ENCODE measurements at places on chromosomes 3 and 15. TPM values are rescaled to one million over a fixed set of nuclear protein-coding genes. Genes with fewer than 3 reads are reported as not detected.

FAIM gene
- total RNA-seq, result 5.1 TPM

CPN2 gene
- not detected for total RNA-seq

TGM4 gene
- total RNA-seq, result not detected

TPRG1 gene
- total RNA-seq, result under 0.01 TPM

MYL3 gene
- not detected for total RNA-seq

PAK2 gene
- total RNA-seq, result 32.9 TPM

TUSC7 gene
- not detected for total RNA-seq

TRIM42 gene
- total RNA-seq, result not detected

MGLL gene
- 52.2 TPM for total RNA-seq

DNA sequence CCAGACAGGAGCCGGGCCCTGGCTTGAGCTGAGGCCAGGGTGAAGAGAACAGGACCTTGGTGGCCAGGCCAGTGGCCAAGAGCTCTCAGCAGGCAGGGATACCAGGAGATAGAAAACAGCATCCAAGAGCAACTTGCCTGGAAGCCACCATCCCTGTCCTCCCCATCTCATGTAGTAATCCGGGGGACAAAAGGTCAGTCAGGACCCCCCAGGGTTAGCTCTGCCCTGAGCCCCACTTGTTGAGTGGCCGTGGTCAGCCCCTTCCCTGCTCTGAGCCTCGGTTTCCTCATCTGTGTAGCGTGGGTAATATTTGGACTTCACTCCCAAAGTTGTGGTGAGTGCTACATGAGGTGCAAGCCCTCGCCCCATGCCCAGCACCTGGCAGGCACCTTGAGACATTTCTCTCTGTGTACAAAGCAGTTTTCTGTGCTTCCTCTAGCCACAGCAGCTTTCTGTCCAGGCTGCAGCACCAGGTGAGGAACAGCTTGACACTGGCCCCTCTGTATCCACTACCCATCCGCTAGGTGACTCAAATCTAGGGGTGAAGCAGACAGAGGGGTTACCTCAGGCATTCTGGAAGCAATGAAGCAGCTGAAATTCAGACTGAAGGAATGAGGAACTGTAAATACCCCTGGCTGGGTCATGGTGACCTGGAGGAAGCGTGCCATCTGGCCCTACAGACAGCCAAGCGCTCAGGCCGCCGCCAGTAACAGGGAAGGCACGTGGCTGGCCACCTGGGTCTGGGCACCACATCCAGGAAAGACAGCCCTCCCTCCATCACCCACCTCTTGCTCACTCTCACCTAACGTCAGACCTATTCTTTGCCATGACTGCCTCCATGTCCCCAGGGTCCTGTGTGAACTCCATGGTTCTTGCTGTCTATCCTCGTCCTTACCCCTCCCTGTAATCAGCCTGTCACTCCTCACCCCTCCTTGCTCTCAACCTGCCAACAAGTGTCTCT lies 6.7 kb downstream of the CISH start:
- peak; percentile 73 for DNase-seq

- DNase-seq, result no peak
Measured at GRCh38 chr3:150607267-150608065, 4.3 kb downstream of the SELENOT start.

DNA sequence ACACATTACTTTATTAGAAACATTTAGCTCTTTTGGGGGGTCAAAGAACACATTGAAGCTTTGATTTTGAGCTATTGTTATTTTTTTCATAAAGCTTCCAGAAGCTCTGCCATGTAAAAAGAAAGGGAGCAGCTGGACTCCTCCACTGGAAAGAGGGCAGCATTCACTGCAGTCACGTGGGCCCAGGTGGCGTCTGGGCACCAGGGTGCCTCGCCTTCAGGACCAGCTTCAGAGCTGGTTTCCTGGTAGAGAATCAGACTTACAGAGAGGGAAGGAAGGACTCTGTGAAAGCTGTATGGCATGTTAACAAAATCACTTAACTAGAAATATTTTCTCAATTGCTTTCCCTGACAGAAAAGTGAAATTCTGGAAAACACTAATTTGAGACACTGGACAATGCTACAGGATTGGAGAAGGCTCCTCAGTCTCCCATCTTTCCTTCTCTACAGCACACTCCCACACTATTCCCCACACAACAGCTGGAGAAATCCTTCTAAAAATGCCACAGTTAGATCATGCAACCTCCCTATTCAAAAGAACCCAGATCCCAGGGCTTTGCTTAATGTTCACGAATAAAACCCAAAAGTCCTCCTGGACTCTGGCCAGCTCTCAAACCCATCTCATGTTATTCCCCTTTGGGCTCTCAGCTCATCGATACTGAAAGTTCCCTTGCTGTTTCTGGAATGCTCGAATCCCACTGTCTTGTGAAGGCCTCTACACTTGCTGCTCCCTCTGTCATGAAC lies 83.2 kb downstream of the NFKBIZ start:
- no peak for DNase-seq

GRCh38 chr3:96863129-96863740 lies 48.8 kb downstream of the EPHA6 start:
- DNase-seq, result no peak

DNA sequence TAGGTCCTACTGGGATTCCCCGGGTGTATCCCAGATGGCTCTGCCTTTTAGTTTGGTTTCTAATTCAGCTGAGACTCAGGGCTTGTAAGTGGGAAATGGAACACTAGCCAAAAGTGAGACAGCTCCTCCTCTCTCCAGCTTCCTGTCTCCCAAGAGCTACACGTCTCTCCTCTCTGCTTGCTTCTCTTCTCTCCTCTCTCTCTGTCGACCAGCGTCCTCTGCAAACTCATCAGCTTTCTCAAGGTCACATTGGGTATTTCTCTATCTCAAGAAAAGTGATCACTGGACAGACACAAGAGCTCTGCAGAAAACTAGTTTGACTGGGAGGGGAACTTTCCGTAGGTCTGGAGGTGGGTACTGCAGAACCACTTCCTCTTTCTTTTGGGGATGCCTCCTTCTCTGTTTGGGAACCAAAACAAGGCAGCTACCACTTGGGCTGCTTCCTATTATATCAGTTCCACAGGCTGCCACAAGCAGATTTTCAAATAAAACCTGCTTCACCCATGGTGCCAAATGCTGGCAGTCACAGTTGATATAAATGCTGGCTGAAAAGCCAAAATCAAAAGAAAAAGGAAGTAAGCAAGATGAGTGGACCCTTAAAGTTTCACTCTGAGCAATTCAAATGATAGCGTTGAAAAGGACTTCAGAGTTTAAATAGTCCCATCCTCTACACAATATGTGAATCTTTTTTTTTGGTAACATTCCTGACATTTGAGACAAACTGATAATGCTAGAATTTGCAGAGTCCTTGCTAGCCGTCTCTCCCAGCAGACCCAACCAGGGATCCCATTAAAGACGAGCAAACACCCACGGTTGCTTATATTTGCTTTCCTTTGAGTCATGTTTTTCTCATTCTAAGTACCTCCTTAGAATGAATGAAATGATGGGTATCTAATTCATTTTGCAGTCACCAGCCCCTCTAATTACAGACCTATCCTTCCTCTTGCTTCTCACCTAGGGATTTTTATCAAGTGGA lies 7.2 kb upstream of the DYNC1LI1 start:
- peak; percentile 86 for DNase-seq

GRCh38 chr15:70853973-70854665 lies at the start of gene LARP6:
TSS of gene LARP6 (minus strand) at chr15:70854157. CDS start at chr15:70854088, 69 bp downstream.
- DNase-seq, result peak; percentile 51

DNA sequence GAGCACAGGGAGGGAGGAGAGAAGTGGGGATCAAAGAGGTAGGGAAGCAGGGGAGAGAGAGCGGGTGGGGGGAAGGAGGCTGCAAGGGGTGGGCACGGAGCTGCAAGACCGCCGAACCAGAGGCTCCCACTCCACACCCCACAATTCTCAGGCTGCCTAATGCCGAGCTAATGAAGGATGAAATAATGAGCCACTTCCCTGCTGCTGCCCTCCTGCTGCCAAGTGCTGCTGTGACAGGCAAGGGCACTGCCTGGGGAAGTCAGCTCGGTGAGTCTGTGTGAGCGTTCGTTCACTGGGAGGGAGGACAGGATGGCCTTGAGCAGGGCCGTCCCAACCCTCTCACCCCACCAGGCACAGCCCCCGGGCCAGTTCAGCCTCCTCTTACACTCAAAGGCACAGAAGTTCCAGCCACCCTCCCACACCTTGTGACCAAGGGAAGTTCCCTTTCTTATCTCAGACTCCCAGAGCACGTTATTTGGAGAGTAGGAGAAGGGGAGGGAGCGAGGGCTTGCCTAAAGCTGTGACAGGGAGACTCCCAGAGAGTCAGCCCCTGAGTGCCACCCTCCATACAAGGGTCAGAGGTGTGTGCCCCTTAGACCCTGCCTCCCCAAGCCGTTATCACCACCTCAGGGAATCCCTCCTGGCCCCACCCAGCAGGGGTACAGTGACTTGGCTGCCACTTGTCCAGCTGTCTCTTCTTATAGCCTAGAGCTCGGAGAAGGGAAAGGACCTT lies 12.4 kb downstream of the GLYCTK start:
- DNase-seq, result peak; percentile 87

DNA sequence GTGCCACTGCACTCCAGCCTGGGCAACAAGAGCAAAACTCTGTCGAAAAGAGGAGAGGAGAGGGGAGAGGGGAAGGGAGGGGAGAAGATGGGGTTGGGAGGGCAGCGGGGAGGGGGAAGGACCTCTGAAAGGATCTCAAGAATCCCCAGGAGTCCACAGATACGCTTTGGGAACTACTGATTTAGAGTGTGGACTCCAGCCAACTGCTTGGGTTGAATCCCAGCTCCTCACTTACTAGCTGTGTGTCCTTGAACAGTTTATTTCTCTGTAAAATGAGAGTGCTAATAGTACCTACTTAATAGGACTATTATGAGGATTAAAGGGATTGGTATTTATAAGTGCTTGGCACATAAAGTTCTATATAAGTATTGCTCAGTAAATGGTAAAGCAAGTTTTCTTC lies 45.0 kb upstream of the FAH start:
- DNase-seq, result no peak

- DNase-seq, result no peak
Measured at GRCh38 chr15:87620393-87620792, 636.1 kb downstream of the NTRK3 start.

GRCh38 chr15:69623392-69624154 lies 171.0 kb downstream of the RPLP1 start:
- DNase-seq, result no peak

DNA sequence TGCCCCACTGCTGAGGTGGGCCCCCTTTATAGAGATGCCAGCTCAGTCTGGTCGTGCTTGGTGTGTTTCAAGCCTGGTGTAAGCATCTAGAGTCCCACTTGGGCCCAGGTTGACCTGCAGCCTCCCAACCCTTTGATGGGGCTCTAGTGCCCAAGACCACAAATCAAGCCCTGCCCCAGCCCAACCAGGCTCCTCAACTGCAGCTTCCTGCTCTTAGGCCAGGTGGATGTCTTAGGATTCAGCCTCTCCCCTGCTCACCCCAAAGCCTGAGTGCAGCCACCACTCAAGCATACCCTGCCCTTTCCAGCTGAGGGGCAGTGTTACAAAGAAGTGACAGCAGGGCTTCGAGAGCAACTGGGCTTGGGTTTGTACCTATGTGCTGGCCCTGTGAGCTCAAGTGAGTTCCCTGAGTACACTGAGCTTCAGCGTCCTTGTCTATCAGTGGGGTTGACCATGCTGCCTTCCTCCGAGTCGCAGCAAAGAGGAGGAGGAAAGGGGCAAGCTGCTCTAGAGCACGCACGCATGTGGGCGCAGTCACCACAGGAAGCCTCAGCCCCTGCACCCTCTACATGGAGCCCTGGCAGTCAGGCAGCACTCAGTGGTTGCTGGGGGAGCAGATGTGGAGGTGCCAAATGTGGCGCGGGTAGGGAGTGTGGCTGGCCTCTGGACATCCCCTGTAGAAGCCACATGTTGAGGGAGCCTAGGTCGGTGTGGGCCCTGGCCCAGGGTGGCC lies 120.7 kb downstream of the EEFSEC start:
- DNase-seq, result no peak

DNA sequence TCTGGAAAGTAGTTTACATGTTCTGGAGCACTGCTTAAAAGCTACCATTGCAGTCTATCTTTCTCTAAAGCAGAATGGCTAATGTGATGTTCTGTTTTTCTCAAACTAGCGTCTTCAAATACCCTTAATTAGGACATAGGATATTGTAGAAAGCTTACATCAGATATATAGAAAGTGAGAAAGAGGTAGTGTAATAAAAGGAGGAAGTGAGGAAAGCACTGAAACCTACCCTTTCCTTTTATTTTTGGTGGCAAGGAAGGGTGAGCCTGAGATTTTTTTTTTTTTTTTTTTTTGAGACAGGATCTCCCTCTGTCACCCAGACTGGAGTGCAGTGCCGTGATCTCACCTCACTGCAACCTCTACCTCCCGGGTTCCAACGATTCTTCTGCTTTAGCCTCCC lies 9.4 kb downstream of the SENP2 start:
- no peak for DNase-seq

GRCh38 chr15:90086868-90087268 lies 15.4 kb downstream of the IDH2 start:
- peak; percentile 55 for DNase-seq

DNA sequence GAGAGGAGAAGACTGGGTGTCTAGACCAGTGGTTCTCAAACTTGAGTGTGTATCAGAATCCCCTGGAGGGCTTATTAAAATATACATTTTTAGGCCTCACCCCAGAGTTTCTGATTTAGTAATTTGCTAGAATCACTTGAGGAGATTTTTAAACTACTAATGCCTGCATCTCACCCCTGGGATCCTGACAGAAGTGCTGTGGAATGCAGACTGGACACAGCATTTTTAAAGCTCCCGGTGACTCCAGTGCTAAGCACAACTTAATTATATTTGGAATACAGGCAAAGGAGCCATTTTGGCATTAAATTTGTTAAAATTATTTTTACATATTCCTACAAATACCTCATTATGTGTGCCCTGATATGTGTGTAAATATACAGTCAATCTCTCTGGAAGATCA lies 26.7 kb upstream of the COL6A6 start:
- no peak for DNase-seq

GRCh38 chr3:37967260-37967881 lies 23.2 kb upstream of the VILL start:
- DNase-seq, result peak; percentile 64

DNA sequence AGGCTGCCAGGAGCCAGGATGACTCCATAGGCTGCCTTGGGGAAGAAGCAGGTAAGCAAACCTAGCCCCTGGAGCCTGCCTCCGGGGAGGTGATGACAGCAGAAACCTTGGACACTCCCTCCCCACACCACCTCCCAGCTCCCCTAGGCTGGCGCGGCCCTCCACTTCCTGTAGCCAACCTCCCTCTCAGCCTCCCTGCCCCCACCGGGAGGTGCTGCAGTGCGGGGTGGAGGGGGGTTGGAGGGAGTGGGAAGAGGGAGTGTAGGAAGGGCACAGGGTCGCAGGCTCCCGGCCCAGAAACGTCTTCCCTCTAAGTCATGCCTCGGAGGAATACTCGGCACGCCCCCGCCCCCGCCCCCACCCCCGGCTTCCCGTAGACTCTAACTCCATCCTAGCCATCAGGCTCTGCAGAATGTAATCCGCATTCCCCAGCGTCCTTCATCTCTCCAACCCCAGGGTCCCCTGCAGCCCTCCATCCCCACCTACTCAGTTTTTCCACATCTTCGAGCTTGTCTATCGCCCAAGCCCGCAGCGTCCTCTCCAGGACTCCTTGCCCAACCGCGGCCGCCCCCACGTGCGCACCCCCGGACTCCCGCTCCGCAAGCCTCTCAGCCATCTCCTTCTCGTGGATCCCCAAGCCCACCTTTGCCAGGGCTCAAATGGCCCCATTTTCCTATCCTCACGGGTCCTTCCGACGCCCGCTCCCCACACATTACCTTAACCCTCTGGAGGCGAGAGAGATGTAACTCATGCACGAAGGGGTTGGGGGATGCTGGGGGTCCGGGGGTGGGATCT lies 528 bp downstream of the LPCAT4 start:
- DNase-seq, result peak; percentile 27
